Type B pancreatic cell (in vitro differentiated cells): ENCODE measurements at places on chromosomes 7 and 10. TPM values are rescaled to one million over a fixed set of nuclear protein-coding genes. Genes with fewer than 3 reads are reported as not detected.
A peak's percentile ranks its signal among the peaks of the same experiment; 100 is the strongest.

- H3K4me1 ChIP-seq, result no peaks in the 10 kb centered on the region
- H3K27ac ChIP-seq, result no peak overlapping the region
- H3K27me3 ChIP-seq, result no peaks in the 10 kb centered on the region
- H3K4me3 ChIP-seq, result no peak overlapping the region
- H3K36me3 ChIP-seq, result no peaks in the 10 kb centered on the region
These were observed 59.7 kb downstream of the SEM1 start for GRCh38 chr7:96649981-96650380.

The CAV2 gene
- total RNA-seq, result 12.8 and 36.0 TPM in 2 replicates

DNA sequence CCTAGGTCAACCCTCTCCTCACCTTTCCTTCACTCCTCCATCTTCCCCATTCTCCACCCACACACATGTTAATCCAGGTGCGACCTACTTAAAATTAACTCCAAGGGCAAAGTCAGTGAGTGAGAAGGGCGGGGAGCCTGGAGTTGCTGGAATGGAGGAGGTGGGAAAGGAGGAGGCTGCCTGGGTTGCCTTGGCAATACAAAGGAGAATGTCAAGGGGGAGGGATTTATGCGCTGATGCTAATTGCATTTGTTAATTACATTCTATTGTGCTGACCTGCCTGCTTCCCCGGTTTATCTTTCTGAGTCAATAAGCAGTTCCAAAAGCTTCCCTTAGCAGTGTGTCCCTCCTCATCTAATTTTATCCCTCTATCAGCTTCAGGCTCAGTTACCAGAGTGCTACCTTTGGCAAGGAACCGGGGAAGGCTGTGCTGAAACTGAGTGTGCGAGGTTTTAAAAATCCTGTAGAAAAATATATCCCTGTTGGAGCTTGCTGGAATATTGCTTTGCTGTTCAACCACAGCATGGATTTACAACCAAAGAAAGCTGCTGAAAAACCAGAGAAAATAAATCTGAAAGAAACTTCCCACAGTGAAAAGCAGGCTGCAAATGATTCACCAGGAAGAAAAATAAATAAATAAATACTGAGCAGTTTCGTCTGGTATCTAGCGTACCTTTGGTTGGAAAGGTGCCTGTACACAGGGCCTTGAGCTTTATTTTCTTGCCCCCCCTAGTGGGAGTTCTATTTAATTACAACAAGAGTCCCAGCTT, 113.2 kb upstream of the DGKB start:
- H3K36me3 ChIP-seq, result no peaks in the 10 kb centered on the region
- H3K27ac ChIP-seq, result peak overlapping the region; percentile 72
- H3K27me3 ChIP-seq, result no peaks in the 10 kb centered on the region
- peak overlapping the region; percentile 81 for H3K4me3 ChIP-seq
- DNase-seq, result no peak

The ADCY1 gene
- total RNA-seq, result 19.0 and 25.1 TPM in 2 replicates

DNA sequence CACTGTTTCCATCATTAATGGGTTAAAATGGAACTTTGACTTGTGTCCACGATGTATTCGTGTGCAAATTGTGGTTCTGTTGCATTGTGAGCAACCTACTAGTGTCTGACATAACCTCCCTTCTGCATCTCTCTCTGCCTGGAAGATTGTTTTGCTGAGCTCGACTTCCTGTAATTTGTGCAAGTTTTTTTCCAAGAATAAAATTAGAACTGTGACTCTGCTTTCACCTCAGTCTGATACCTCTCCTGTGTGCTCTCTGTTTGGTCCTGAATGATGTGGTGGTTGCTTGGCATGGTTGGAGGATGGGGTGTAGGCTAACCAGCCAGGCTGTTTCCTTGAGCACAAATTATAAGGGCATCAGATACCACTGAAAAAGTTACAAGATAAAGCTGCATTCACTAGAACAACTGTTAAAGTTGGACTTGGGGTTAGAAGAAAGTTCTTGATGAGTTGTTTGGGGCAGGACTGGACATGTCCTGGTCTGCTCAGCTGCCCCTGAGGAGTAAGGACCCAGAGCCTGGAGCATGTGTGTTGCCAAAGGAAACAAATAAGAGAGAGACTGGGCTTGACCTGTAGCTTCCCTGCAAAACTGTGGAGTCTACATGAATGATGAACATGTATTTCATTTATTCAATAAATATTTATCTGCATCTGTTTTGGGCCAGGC, 1.9 kb upstream of the VOPP1 start:
- no peak for DNase-seq
- H3K27me3 ChIP-seq, result peaks cover 3% of the 10 kb centered on the region
- peaks cover 30% of the 10 kb centered on the region for H3K4me1 ChIP-seq
- peak overlapping the region; percentile 17 for H3K27ac ChIP-seq
- H3K4me3 ChIP-seq, result peak overlapping the region; percentile 92

DNA sequence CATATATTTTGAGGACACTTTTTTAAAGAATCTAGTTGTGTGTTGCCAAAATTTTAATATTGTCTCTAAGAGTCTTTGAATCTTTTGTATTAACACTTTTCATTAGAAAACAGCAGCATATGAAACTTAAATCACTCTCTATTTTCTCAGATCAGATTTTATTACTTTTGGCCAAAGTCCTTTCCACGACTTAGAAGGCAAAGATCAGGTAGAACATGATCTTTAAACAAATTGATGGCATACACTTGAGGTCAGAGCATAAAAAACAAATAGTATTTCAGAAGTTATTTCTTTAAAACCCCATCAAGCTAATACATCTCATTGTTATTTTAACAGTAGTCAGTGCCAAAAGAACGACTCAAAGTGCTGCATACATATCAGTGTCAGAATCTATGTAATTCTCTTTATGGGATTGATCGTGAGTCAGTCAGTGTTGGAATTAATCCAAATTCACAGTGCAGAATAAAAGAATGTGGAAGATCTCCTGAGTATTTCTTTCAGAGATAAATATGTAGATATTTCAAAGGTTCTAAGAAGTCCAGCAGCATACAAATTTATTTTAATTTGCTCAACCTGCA, 9.6 kb upstream of the AGMO start:
- no peak for DNase-seq
- H3K36me3 ChIP-seq, result no peaks in the 10 kb centered on the region
- no peaks in the 10 kb centered on the region for H3K4me1 ChIP-seq
- no peaks in the 10 kb centered on the region for H3K27me3 ChIP-seq
- H3K4me3 ChIP-seq, result no peak overlapping the region

GRCh38 chr10:51679841-51680240, 19.6 kb downstream of the CSTF2T start:
- peaks cover 4% of the 10 kb centered on the region for H3K27me3 ChIP-seq
- no peaks in the 10 kb centered on the region for H3K36me3 ChIP-seq
- H3K4me1 ChIP-seq, result no peaks in the 10 kb centered on the region

The IFIT5 gene
- total RNA-seq, result 9.4 and 11.0 TPM in 2 replicates

DNA sequence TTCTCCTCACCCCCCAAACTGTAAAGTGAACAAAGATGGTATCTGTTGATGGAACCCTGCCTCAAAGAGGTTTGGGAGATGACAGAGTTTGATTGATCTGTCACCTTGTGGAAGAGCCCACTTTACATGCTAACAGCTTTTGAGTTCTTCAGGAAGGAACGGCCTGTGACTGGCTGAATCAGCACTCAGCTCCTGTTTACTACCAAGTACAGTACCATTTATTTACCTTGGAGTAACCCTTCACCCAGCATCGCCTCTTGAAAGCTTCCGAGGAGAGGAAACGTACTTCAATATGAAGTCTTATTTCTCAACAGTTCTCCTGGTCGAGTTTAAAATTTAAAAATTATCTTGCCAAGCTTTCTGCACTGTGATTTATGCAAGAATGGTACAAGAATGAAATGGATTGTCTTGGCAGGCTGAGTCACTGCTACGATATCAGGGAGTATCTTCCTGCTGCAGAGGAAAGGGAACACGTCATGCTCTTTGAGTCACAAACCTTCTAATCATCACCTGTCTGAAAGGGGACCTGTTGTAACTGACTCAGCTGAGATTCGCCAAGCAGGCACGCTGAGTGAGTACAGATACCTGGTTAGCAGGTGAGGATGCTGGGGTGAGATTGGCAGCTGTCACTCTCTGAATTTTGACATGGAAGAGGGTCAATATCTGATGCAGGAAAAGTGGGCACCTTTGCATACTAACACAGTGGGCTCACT, 30.1 kb downstream of the KLF6 start:
- DNase-seq, result no peak
- H3K36me3 ChIP-seq, result no peaks in the 10 kb centered on the region
- H3K4me3 ChIP-seq, result peak overlapping the region; percentile 71
- peaks cover 26% of the 10 kb centered on the region for H3K4me1 ChIP-seq

- H3K27me3 ChIP-seq, result no peaks in the 10 kb centered on the region
- H3K4me1 ChIP-seq, result peaks cover 40% of the 10 kb centered on the region
- H3K27ac ChIP-seq, result no peak overlapping the region
- DNase-seq, result no peak
These were observed 16.4 kb downstream of the LRRC4 start for GRCh38 chr7:128014811-128015210.

DNA sequence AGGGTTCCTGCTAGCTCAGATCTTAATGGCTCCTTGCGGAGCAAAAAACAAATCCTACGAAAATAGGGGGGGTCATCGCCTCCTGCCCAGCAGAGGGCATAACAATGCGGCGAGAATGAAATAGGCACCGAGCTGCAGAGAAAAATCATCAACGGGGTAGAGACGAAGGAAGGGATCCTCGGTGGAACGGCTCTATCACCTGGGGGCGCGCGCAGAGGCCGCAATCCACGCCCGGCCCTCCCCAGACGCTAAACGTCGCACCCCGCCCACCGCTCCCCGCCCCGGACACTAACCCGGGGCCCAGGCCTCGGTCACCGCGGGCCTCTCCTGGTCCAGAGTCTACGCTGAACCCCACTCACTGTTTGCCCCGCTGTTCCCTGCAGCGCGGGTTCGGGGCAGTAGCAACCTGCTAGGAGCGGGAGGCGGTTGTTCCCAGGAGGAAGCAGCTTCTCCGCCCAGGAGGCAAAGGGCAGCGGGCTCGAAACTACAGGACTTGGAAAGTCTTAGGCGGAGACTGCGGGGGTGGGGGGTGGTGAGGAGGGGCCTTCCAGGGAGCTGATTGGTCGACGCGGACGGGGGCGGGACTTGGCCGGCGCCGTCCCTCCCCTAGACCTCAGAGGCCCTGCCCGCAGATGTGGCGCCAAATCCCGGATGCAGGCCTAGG, at the start of gene TCAF1:
Gene TCAF1 (minus strand): TSS at position 509 of the 664 bp plus-strand sequence. CDS start 25,568 bp downstream, outside the sequence.
- peaks cover 4% of the 10 kb centered on the region for H3K36me3 ChIP-seq
- H3K27me3 ChIP-seq, result no peaks in the 10 kb centered on the region
- H3K4me3 ChIP-seq, result peak within 1 kb of the TSS; percentile 97

- no peak overlapping the region for H3K27ac ChIP-seq
- no peaks in the 10 kb centered on the region for H3K36me3 ChIP-seq
- no peak for DNase-seq
- peaks cover 3% of the 10 kb centered on the region for H3K27me3 ChIP-seq
- no peak overlapping the region for H3K4me3 ChIP-seq
- peaks cover 50% of the 10 kb centered on the region for H3K4me1 ChIP-seq
These were observed 155.3 kb upstream of the ZMIZ1 start for GRCh38 chr10:78913219-78914059.

- no peaks in the 10 kb centered on the region for H3K4me1 ChIP-seq
- H3K4me3 ChIP-seq, result no peak overlapping the region
- no peaks in the 10 kb centered on the region for H3K27me3 ChIP-seq
- H3K36me3 ChIP-seq, result no peaks in the 10 kb centered on the region
These were observed 45.8 kb upstream of the WIPI2 start for GRCh38 chr7:5143935-5144903.

- DNase-seq, result no peak
- peaks cover 20% of the 10 kb centered on the region for H3K4me1 ChIP-seq
- no peaks in the 10 kb centered on the region for H3K27me3 ChIP-seq
- H3K36me3 ChIP-seq, result no peaks in the 10 kb centered on the region
- no peak overlapping the region for H3K27ac ChIP-seq
These were observed 109.1 kb upstream of the ZNF438 start for GRCh38 chr10:31140716-31141115.

The BBIP1 gene
- 15.8 and 24.8 TPM in 2 replicates for total RNA-seq

DNA sequence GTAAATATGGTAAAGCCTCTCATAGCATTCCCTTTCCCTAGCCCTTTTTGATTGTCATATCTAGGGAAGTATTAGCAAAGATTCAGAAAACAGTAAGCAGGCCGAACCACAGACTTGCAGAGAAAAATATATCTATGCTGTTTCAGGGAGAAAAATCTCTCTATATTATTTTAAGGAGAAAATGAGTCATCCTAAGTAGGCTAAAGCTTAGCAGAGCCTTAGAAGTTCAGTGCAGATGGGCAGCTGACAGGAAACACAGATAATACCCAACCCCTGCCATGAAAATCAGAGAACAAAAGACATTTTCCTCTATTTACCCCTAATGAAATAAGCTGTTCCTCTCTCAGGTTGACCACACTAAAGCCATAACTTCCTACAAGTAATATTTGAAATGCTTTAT, 16.5 kb downstream of the C1QL3 start:
- no peaks in the 10 kb centered on the region for H3K27me3 ChIP-seq
- H3K4me1 ChIP-seq, result no peaks in the 10 kb centered on the region
- DNase-seq, result no peak
- no peak overlapping the region for H3K27ac ChIP-seq
- no peak overlapping the region for H3K4me3 ChIP-seq

The IKZF5 gene
- total RNA-seq, result 12.0 and 12.6 TPM in 2 replicates

- peaks cover 8% of the 10 kb centered on the region for H3K36me3 ChIP-seq
- peaks cover 28% of the 10 kb centered on the region for H3K4me1 ChIP-seq
- peak overlapping the region; percentile 75 for H3K4me3 ChIP-seq
These were observed 1.4 kb downstream of the SFR1 start for GRCh38 chr10:104123397-104123796.

- peak overlapping the region; percentile 88 for H3K27ac ChIP-seq
- DNase-seq, result no peak
- H3K27me3 ChIP-seq, result no peaks in the 10 kb centered on the region
- H3K4me3 ChIP-seq, result peak overlapping the region; percentile 84
- peaks cover 10% of the 10 kb centered on the region for H3K36me3 ChIP-seq
These were observed 91.6 kb downstream of the DNMBP start for GRCh38 chr10:99917963-99918825.

DNA sequence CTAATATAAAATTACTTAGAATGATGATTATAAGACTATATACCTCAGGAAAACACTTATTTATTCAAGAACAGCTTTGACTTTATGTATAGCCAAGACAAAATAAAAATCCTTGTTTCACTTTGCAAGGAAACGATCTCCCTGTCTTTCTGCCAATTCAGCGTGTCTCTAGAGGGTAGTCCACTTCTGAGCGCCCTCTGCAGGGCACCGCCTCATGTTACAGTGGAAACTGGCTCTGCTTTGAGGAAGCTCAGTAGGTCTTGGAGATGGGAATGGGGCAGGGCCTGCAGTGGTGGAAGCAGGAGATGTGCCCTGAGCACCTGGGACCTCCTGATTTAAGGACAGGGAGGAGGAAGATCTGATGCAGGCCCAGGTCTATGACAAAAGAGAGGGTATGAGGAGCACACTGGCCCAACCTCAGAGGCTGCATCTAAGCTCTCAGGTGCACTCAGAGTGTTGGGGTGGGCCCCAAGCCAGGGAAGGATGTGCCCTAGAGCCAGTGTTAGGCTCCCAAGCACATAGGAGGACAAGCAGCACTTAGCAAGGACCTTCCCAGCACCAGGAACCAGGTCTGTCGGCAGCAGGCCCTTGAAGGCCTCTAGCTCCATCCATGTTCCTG, 481.0 kb downstream of the TNS3 start:
- H3K36me3 ChIP-seq, result no peaks in the 10 kb centered on the region
- H3K27me3 ChIP-seq, result no peaks in the 10 kb centered on the region
- no peak overlapping the region for H3K4me3 ChIP-seq
- H3K27ac ChIP-seq, result no peak overlapping the region
- DNase-seq, result no peak

The CFAP46 gene
- total RNA-seq, result 2.9 and 10.9 TPM in 2 replicates

- no peaks in the 10 kb centered on the region for H3K36me3 ChIP-seq
- H3K27me3 ChIP-seq, result peaks cover 35% of the 10 kb centered on the region
- DNase-seq, result no peak
- no peak overlapping the region for H3K27ac ChIP-seq
- peaks cover 15% of the 10 kb centered on the region for H3K4me1 ChIP-seq
These were observed 248.1 kb downstream of the GATA3 start for GRCh38 chr10:8302565-8302964.

- no peak overlapping the region for H3K4me3 ChIP-seq
- H3K4me1 ChIP-seq, result no peaks in the 10 kb centered on the region
- no peaks in the 10 kb centered on the region for H3K36me3 ChIP-seq
- no peak for DNase-seq
These were observed 121.0 kb upstream of the FAM171A1 start for GRCh38 chr10:15491856-15492642.
